ENCODE measurements at places on chromosomes 11 and 22.
A peak's percentile ranks its signal among the peaks of the same experiment; 100 is the strongest.

- no peak for DNase-seq
Observed at GRCh38 chr22:42949159-42949558, 65.8 kb downstream of the PACSIN2 start.

DNA sequence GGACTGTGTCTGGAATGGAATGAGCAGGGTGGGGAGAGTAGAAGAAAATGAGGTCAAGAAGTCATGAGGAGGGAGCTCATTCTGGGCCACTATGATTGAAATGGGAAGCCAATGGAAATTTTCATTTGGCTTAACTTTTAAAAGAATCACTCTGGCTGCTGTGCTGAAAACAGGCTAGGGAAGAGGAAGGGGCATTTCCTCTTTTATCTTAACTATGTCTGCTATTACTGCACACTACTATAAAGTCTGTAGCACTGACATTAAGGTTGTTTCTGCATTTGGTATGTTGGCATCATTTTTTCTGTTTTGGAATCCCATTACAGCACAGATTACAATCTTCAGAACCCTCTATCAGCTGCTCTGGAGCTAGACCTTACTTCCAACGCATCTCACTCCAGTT is 8.2 kb downstream of the PATL1 start:
- DNase-seq = no peak

DNA sequence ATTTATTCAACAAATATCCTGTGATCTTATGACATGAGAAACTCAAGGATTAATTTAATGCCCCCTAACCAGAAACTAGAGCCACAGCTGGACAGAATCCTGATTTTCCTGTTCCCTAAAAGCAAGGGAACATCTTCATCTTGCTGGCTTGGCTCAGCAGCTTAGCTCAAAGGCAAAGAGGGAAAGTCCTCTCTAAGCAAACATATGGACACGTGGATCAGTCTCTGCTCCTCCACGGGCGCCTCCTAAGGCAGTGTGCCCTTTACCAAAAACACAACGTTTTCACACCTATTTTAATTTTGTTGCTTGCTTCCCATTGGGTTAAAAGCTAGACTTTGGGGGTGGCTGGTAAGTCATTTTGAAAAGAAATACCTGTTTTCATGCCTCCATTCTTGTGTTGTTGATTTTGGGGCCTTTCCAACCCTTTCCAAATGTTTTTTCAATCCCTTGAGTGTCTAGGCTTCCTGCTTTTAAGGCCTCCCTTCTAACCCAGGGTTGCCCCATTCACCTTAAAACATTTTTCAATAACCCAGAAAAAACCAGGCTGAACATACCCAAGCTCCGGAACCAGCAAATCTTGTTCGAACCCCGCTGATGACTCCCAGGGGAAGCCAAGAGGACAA is 15.5 kb downstream of the SLC1A2 start:
- DNase-seq = no peak

- no peak for DNase-seq
Observed at GRCh38 chr22:17106161-17106784, 14.9 kb downstream of the TMEM121B start.

DNA sequence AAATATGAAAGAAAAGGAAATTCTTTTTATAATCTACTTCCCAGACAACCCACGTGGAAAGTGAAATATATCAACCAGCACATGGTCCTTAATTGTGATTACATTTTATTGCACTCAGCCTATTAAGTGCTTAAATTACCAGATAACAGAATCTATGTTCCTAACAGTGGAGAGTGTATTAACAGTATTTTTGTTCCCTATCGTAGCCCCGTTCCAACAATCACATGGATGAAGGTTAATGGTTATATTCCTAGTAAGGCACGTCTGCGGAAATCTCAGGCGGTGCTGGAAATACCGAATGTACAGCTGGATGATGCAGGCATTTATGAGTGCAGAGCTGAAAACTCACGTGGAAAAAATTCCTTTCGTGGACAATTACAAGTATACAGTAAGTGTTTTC is 626.1 kb upstream of the ARHGAP42 start:
- DNase-seq = no peak

DNA sequence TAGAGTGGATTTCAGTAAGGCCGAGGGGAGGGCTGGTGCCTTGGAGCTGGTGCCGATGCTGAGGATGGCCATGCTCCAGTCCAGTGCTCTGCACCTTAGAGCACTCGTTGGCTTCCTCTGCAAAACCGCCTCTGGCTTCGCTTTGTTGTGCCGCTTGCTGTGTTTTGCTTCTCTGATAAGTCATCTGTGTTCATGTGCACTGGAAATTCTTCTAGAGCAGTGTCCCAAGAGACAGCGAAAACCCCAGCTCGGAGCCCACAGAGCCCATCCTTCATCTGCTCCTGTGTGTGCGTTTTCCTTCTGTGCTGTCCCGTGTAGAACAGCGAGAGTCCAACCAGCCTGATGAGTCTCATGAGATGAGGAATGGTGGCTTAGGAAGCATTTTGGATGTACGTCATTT is 12.1 kb downstream of the FAM118A start:
- DNase-seq = no peak

GRCh38 chr11:75768909-75769771 is 562 bp downstream of the DGAT2 start:
- no peak for DNase-seq

GRCh38 chr11:72229336-72229924 is 4.9 kb downstream of the INPPL1 start:
- no peak for DNase-seq

- DNase-seq = peak; percentile 44
Observed at GRCh38 chr22:18024276-18024939, at the start of gene MICAL3. MICAL3 (minus strand) TSS chr22:18024561; CDS start chr22:17906812, 117,749 bp downstream.

DNA sequence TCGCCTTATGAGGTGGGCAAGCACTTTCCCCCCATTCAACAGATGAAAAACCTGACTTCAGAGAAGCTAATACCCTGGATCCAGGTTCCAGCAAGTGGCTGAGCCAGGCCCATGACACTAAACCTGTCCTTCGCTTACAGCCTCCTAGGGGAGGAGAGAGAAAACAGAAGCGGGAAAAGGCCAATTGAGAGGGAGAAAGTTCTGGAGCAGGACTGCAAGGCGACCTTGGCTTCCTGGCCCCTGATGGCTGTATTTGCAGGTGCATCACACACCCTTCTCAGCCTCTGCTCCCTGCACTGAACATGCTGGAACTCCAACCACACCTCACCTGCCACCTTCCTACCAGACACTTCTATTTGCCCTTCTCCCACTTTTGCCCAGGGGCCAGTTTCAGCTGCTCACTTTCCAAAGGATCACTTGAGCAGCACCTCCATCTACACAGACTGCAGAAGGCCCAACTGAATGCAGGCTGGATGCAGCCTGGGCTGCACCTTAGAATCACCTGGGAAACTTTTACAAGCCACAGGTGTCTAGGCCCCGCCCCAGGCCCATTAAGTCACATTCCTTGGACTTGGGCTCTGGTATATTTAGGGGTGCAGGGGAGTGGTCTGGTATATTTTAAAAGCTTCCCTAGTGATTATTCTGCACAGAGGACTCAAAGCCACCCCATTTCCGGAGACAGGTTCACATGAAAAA is 14.3 kb upstream of the ADA2 start:
- DNase-seq = no peak

DNA sequence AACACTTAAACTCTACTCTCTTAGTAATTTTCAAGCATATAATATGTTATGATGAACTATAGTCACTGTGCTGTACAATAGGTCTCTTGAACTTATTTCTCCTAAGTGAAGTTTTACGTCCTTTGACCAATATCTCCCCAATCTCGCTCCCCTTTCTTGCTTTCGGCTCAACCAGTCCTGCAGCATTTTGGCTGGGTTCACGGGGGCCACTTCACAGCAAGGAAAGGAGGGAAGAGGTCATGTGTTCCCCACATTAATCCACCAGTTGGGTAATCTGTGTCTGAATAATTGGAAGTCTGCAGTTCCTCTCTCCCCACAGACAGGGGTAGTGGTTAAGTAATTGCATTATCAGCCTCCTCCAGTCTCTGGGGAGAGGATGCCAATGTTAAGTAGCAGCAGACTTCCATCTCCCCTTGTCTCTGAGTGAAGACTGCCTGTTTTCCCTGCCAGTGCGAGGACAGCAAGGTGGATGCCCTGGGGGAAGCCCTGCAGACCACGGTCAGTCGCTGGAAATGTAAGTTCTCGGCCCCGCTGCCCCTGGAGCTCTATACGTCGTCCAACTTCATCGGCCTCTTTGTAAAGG is 59.2 kb upstream of the CRTAM start:
- no peak for DNase-seq

GRCh38 chr22:39925909-39926679 is 25.2 kb downstream of the GRAP2 start:
- DNase-seq = no peak

- DNase-seq = no peak
Observed at GRCh38 chr11:80503990-80504389, 1063.2 kb upstream of the TENM4 start.

DNA sequence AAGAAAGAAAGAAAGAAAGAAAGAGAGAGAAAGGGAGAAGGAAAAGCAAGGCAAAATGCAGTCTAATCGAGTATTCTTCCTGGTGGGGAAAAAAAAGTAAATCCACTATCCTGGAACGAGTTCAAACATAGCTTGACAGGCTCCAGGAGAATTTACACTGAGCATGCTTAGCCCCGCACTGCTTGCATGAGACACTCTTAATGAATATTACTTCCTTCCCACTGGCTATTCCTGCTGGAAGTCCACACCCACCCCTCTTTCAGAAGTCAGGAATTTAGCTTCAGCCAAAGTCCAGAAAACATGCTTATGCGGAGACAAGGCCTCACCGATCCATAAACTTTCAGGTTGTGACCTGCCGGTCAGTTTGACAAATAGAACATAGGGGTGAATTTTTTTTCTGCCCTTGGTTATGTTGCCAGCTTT is 251.8 kb upstream of the BLID start:
- no peak for DNase-seq

DNA sequence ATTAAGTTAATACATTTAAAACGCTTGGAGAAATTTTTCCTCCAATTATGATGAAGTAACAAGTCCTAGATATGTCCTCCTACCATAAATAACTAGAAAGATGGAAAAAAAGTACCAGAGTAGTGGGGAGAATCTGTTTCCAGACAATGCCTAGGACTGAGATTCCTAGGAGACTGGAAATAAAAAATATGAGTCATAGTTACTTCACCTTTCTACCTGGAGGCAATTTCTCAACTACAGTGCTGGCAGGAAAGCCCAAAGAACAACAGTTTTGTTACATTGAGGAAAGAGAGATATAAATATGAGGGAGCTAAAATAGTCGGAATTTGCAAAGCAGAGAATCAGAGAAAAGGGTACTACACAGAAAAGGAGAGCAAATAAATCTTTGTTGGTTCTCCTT is 202.1 kb upstream of the ARHGAP42 start:
- no peak for DNase-seq

- no peak for DNase-seq
Observed at GRCh38 chr11:22304337-22304961, 33.7 kb upstream of the SLC17A6 start.

DNA sequence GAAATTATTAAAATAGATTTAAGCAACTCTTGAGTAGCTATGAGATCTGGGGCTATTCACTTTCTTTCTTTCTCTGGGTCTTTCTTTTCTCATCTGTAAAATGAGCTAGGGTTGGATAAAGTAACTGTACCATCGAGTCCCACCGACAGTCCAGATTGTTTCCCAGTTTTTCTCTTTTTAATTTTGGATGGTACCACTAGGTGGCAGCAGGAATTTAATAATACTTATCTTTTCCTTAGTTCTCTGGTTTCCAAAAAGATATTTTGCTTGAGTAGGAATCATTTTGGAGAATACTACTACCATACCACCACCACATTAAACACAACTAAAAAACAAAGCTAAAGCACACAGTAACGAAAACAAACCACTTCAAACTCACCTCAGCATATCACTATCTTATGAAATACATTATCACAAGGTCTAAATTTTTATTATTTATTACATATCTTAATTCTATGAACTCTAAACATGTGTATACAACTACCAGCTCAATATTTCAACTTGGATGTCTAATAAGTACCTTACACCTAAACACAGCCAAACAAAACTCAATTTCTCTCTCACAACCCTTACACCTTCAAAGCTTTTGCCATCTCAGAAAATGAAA is 584.0 kb downstream of the KCNA4 start:
- DNase-seq = no peak

DNA sequence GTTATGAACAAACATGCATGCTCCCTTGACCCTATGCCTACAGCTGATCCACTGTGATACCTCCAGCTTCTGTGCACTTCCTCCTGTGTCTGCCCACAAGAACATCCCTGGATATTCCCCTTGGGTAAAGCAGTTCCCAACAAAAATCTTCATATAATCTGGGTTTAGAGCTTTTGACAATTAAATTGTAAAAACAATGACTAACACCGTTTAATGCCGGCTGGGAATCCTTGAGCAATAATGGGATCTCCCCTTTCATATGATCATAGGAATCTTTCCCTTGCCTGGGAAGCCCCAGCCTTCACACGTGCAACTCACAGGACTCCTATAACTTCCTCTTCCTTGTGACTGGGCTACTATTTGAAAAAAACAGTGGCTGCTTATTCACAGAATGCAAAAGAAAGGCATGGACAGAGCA is 6.3 kb upstream of the ZC3H12C start:
- no peak for DNase-seq

- no peak for DNase-seq
Observed at GRCh38 chr11:85572056-85572455, 55.1 kb downstream of the DLG2 start.

DNA sequence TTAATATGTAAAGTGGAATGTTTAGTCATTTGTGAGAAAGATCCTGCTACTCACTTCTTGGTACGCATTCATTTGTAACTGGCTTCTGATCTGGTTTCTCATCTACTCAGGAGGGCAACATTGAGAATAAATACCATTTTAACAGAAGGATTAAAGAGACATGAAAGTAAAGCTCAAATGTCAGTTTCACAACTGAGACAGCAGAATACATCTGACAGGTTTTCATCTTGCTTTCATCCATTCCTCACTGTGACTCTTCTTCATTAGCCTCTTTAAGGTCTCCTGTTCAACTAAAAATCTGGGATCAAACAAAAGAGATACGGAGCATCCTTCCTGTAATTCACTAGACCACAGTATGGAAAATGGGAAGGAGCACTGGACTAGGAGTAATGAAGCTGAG is 31.4 kb upstream of the CCDC89 start:
- no peak for DNase-seq

GRCh38 chr11:2796508-2797113 is 89.0 kb downstream of the CDKN1C start:
- DNase-seq = no peak

GRCh38 chr11:70888061-70888460 is 364.3 kb downstream of the SHANK2 start:
- no peak for DNase-seq

DNA sequence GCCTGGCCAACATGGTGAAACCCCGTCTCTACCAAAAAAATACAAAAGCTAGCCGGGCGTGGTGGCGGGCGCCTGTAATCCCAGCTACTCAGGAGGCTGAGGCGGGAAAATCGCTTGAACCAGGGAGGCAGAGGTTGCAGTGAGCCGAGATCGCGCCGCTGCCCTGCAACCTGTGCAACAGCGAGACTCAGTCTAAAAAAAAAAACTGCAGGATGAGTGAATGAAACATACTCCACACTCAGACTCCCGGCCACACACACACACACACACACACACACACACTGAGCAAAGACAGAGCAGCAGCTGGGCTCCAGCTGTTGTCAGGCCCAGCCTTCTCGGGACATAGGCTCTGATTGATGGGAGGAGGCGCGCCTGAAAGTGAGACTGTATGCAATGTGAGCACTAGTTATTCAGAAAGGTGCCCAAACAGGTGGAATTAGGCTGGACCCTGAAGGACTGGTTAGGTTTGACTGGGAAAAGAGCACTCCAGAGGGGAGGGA is 1.5 kb upstream of the PLEKHA7 start:
- DNase-seq = no peak
